ENCODE measurements at places on chromosomes 12 and 14.

DNA sequence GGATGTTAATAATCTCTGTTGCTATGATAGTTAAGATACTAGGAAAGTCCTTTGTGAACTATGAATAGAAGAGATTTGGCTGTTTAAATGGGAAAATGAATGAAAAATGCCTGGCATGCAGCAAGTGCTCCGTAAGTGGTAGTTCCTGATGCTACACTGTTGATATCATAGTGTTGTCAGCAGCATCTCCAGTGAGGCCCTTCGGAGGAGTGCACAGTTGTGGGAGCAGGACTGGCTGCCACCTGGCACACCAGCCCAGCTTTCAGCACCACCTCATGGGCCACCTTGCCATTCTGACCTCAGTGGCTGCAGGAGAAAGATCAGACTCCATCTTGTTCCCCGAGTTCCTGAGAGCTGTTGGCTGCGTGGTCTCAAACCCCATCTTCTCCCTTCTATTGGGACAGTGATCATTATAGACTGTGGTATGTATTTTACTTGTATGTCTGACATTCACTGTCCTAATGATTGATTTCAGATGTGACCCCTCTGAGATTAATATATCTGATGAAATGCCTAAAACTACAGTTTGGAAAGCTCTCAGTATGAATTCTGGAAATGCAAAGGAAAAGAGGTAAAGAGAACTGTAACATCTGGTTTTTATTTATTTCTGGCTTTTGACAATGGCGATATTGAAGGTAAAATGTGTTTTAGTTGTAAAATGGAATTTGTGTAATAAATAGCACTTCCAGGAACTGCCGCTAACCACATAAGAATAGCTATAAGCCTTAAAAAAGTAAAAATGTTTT, 80.9 kb downstream of the SLC4A8 start:
- no peak for DNase-seq

- no peak for DNase-seq
Measured at GRCh38 chr12:131137836-131138637, 184.3 kb downstream of the ADGRD1 start.

DNA sequence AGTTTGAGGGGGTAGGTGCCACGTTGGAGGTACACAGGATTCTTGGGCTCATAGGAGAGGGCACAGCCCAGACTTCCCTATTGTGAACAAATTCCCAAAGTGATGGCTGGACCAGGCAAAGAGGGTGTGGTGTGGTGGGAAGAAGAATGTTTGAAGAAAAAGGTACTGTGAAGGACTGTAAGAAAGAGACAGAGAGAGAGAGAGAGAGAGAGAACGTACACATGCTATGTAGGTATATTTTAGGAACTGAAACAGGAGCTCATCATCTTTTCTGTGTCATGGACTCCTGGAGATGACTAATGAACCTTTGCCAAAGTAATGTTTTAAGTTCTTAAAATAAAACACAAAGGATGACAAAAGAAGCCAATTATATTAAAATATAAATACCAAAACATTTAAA, 24.5 kb downstream of the SLC17A8 start:
- no peak for DNase-seq

- DNase-seq: no peak
Measured at GRCh38 chr12:123897221-123897620, 75.4 kb downstream of the CCDC92 start.

GRCh38 chr12:78550831-78551230, 313.7 kb upstream of the SYT1 start:
- DNase-seq: no peak

DNA sequence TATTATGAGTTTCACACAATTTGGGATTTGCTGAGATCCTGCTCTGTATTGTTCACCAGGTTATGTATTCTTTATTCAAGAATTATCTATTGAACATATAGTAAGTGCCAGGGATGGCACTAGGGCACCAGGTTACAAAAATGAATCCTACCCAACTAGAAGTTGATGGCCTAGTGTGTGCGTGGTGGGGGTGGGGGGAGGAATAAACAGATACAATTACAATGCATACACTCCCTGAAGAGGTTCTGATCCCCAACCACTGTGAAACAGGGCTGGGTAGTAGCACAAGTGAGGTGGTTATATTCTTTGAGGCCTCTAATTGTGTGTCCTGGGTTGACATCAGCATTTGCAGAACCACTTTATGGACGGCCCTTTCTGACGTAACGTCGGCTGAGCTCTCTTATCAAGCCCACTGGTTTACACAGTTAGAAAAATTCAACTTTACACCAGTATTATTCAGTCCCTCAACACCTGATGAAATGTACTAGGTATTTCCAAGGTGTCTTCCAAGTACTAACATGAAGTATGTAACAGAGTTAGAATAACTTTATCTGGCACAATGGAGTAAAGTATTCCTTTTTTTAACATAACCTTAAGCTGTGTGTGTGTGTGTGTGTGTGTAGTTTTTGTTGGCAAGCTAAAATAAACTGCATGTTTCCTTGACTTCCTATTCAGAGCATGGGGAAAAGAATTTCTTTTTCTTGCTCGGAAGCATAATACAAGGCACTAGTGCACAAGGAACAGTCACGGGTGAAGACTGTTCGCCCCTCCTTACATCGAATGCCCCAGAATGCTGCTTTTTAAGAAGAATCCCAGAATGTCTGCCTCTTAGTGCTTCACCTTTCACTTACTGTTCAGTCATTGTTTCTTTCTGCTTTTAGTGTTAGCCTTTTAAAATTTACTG, 8.1 kb upstream of the GLRX5 start:
- DNase-seq: no peak

- peak; percentile 69 for DNase-seq
Measured at GRCh38 chr14:106844608-106845285, 1318.4 kb downstream of the TMEM121 start.

- DNase-seq: no peak
Measured at GRCh38 chr12:96510306-96510764, 21.0 kb downstream of the CFAP54 start.

DNA sequence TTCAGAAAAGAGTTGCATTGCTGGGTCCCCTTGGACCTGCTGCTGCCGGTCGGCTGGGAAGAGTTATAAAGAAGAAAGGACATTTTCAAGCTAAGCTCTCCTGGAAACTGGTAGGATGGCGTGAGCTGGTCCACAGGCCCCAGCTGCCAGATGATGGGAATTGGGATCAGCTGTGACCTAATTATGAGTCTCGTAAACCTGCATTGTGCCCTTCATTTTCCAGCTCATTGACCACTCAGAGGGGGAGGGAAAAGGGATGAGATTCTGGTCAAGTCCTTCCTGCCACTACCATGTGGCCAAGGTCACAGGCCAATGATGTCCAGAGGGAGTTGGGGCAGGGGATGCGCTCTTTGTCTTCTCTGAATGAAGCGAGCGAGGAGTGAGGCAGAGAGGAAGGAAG, 320.9 kb downstream of the NRXN3 start:
- no peak for DNase-seq

GRCh38 chr12:115491511-115492250, 785.8 kb downstream of the MED13L start:
- no peak for DNase-seq

DNA sequence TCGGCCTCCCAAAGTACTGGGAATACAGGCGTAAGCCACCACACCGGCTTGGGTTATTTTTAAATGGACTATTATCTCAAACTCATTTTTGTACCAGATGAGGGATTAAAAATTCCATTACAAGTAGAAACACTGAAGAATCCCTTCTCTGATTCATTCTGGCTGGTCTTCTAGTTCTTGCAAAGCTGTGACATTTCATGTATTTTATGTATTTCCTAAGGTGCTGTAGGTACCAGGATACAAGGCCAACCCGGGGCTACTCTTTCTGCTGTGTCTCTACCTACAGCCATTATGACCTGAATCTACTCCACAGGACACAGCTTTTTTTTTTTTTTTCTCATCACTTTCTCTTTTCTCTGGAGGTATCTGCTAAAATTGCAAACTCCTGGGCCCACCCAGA, 24.9 kb downstream of the CPM start:
- DNase-seq: no peak

DNA sequence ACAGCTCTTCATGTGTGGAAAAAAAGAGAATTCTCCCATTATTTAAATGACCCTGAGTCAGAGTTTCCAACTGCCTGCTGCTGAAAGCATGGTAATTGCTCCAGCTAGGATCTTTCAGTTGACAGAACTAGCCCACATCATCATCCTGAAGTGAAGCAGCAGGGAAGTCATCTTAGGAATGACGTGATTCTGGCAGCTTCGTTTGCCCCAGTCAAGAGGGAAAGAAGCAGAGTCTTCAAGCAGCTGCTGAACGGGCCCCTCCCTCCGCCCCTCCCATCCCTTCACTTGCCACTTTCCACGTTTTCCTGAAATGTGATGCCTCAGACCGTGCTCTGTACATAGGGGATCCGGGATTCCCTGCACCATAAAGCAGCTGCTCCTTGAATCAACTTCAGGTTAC, 455.0 kb upstream of the TMEM132C start:
- DNase-seq: no peak

DNA sequence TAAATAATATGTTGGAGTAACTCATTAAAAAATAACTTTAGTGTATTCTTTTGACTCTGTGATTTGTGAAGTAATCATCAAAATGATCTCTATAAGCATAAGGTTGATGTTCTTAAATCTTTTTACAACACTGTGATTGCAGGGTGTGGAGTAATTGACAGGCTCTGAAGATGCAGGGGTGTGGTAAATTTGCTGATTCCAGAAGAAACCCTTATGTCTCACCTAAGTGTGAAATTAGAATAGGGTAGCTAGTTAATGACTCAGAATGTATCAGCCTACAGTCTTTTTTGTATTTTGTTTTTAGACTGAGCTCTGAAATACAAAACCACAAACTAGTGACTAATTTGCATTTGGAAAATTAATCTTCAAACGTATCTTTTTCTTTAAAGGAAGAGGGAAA, 5.9 kb downstream of the PRPF39 start:
- DNase-seq: peak; percentile 15

DNA sequence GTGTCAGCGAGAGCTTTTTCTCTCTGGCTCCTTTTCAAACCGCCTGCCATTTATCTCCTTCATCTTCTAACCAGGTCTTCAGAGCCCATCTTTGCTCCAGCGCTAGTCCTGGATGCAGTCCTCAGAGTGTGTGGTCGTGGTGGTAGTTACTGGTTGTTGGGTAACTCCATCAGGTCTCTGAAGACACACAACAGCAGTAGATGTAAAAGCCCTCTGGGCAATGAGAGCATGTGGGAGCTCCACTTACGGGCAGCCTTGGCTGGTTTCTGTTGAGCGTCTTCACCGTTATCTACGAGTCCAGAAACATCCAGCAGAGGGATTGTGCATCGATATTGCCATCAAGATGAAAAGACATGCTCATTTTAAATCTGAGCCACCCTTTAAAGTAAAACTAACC, 61.2 kb downstream of the FBXL14 start:
- peak; percentile 32 for DNase-seq

DNA sequence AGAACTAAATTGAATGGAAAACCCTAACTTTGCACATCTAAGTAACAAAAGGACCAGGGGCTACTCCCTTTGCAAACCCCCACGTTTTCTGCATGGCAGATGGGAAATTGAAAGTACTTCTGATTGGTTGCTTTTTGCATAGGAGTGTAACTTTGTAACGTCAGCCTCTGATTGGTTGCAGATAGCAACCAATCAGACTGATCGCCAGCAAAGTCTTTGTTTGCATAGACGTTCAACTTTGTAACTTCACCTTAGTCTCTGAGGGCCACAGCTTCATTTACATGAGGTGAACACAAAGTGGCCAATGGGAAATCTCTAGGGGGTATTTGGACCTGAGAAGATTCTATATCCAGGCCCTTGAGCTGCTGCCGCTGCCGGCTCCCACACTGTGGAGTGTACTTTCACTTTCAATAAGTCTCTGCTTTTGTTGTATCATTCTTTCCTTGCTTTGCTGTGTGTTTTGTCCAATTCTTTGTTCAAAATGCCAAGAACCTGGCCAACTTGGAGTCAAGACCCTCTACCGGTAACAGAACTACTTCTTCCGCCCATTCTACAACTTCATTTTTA, 102.5 kb upstream of the PRICKLE1 start:
- no peak for DNase-seq

DNA sequence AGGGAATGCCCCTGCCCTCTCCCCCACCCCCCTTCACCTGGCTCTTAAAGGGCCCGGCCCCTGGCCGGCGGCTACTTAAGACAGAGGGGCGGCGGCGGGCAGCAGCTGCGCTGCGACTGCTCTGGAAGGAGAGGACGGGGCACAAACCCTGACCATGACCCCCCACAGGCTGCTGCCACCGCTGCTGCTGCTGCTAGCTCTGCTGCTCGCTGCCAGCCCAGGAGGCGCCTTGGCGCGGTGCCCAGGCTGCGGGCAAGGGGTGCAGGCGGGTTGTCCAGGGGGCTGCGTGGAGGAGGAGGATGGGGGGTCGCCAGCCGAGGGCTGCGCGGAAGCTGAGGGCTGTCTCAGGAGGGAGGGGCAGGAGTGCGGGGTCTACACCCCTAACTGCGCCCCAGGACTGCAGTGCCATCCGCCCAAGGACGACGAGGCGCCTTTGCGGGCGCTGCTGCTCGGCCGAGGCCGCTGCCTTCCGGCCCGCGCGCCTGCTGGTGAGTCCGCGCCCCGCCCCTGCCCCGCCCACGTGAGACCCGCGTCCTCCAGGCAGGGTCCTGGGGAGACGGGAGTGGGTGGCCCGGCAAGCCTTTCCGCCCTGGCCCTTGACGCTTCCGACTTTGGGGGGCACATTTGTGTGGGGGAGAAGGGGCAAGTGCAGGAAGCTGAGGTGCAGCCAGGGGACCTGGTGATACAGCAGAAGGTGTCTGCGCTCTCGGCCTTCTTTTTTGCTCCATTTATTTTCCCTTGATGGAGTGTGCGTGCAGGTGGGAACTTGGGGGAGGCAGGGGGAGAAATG, at the start of gene IGFBP6:
Gene IGFBP6, plus strand, starts transcription at position 104 of the 790 bp plus-strand sequence. Its CDS starts 51 bp downstream, at position 155.
- peak; percentile 54 for DNase-seq

DNA sequence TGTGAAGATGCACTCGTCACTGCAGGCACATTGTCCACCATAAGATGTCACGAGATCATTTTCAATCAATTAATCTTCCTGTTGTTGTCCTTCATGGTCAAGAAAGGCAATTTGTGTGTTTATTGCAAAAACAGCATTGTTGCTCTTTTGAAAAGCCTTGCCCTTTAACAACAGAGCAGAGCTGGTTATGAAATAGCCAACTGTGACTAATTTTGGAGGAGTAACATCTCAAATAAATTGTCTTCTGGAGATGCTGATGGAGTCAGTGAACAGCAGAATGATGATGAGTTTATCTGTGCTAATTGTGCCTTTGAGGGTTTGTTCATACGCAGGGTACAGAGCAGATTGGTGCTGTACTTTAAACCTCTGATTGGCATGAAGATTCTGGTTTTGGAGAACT, 88.3 kb upstream of the E2F7 start:
- no peak for DNase-seq

Data from CD4-positive, alpha-beta T cell treated with Interleukin-12 subunit alpha and Interleukin-12 subunit beta, for 1 hour (primary cell).